ENCODE measurements at places on chromosomes 12 and 14.

- DNase-seq: no peak
Observed at GRCh38 chr12:81005606-81006005, 67.9 kb upstream of the LIN7A start.

DNA sequence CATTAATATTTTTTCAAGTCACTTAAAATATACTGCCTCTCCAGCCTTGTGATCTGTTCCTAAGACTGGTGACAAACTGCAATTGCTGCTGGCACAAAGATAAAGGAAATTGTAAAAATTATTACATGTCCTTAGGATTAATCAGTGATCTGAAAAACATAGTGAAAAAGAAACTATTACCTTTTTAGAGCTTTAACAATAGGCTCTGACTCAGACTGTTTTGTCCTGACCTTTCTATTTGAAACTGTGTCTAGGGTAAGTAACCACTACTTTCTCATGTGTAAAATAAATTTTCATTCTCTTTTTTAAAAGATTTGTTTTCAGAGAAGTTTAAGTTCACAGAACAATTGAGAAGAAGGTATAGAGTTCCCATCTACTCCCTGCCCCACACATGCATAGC lies 80.4 kb upstream of the CLEC14A start:
- DNase-seq: no peak

DNA sequence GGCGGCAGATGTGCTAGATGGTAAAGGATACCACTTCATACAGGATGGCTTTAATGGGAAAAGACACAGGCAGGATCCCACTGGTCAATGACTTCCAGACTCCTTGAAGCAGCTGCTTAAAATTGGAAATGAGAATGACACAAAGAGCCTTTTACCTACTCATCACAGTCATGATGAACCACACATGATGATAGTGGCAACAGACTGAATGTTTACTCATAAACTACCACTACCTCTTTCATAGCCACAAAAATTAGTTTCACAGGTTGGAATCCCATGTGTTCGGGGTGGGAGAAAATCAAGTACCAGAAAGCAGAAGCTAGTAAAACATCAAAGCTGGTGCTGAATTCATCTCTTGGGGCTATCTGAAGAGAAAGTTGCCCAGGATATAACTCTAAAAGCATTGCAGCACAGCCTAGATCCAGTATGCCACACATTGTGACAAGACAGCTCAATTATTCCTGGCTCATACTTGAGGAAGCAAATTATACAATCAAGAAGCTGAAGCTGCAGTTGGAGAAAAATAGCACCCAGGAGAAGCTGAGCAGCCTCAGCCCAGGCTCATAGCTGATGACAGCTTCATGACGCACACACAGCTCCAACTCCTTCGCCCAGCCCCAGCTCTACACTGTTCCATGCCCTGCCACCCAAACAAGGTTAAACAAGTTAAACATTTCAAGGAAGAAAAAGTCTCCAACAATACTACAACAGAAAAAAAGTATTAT lies 29.0 kb upstream of the C12orf50 start:
- DNase-seq: no peak

- DNase-seq: no peak
Observed at GRCh38 chr14:104219731-104220214, 81.4 kb downstream of the KIF26A start.

DNA sequence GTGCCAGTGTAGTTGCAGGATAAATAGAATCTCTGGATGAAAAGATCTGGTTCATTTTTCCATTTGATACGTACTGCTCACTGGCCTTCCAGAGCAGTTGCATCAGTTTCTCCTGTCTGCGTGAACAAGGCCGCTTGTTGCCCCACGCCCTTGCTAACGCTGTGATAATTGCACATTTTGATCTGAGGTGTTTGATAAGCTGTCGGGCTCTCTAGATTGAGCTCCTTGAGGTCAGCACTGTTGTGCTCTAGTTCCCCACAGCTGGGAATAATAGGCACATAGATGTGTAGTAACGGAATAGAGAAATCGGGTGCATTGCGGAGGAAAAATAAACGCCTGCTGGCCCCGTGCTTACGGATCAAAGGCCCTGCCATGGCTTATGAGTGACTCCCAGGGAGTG lies 42.8 kb upstream of the TRAF3 start:
- DNase-seq: no peak

- no peak for DNase-seq
Observed at GRCh38 chr12:68406134-68406576, 74.0 kb upstream of the MDM1 start.

- no peak for DNase-seq
Observed at GRCh38 chr14:104717646-104718045, 6.4 kb upstream of the ADSS1 start.

- no peak for DNase-seq
Observed at GRCh38 chr12:100474617-100475016, 951 bp downstream of the NR1H4 start.

DNA sequence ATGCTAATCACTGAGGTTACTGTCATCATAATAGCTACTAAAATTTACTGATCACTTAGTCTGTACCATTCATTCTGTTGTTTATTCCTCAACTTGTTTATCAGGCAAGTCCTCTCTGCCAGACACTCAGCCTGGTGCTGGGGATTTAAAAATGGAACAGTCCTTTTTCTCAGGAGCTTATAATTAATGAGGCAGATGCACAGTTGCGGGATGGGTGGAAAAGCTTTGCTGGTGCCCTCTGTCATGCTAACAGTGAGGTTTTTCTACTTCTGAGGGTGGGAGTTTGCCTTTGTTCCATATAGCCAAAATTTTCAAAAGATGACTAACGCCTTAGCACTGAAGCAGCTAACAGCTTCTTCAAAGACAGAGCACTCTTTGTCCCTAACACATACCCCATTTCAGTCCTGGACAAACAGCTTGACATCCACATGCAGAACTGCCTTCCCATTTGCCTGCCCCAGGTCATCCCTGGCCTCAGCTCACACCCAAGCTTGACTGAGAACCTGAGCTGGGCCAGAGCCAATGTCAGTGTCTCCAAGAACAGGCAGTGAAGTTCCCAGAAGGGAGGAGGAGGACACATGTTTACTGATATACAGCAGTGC lies 30.8 kb upstream of the HSPB8 start:
- no peak for DNase-seq

DNA sequence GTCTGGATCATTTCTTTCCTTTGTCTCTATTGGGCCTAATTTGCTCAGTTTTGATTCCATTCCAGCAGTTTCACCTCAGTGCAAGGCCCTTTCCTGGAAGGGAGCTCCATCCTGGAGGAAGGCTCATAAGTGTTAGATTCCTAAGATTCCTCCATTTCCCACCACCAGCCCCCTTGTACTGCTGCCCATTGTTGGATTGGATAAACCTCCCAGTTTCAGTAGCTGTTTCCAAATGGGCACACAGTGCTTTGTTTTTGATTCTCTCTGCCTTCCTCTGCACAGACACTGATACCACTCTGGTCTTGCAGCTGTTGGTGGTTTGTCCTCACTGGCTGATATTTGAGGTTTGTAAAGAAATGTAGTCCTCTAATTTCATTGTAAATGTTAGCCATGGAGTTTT lies 158.9 kb downstream of the SLC15A5 start:
- no peak for DNase-seq

DNA sequence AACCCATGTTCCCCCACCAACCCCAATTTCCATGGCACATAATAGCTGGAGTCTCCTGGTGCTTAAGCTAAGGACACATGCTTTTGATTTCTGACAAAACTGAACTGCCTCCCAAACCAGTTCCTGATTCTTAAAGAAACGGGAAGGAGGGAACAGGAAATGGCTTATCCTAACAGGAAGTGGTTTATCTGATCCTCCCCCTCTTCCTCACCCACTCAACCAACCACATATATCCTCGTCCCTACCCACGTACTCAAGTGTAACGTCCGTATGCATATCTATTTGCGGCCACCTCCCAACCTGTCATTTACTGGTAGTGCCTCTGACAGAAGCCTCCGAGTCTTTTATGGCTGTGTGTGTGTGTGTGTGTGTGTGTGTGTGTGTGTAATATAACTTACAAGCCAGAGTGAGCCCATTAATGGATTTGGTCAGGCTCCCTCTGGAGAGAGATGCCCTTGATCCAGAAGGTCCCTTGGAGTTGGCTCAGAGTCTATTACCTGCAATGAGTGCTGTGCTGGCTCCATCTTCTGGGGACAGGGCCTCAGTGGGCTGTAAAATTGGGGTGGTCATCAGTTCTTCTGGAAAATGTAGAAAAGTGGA lies 7.7 kb downstream of the DAZAP2 start:
- DNase-seq: no peak

- DNase-seq: no peak
Observed at GRCh38 chr12:50086148-50086547, 1.0 kb downstream of the SMARCD1 start.

All from activated naive CD4-positive, alpha-beta T cell treated with anti-CD3 and anti-CD28 coated beads, Interleukin-2, amount 50 U/mL, for 72 hours (primary cell).